DMS153 (cell line): ENCODE measurements at places on chromosomes 7 and 10.

GRCh38 chr7:147639037-147639436, 951.5 kb upstream of the C7orf33 start:
- DNase-seq: no peak

DNA sequence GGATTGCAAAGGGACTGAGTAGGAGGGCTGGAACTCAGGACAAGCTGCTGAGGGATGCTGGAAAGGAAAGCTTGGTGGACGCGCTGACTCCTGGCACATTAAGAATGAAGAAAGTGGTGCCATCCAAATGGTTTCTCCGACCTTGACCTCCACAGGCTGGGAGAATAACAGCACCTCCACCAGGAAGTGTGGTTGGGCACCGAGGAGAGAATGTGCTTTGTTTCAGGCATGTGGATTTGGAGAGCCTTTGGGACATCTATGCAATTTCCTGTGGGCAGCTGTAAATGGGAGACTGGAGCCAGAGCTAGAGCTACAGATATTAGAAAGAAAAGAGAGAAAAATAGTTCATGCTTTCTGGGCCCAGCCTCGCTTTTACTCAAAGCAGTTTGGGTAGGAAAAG, 29.8 kb upstream of the HABP2 start:
- no peak for DNase-seq

- DNase-seq: no peak
These were observed 25.2 kb downstream of the TRIM8 start for GRCh38 chr10:102669206-102670064.

DNA sequence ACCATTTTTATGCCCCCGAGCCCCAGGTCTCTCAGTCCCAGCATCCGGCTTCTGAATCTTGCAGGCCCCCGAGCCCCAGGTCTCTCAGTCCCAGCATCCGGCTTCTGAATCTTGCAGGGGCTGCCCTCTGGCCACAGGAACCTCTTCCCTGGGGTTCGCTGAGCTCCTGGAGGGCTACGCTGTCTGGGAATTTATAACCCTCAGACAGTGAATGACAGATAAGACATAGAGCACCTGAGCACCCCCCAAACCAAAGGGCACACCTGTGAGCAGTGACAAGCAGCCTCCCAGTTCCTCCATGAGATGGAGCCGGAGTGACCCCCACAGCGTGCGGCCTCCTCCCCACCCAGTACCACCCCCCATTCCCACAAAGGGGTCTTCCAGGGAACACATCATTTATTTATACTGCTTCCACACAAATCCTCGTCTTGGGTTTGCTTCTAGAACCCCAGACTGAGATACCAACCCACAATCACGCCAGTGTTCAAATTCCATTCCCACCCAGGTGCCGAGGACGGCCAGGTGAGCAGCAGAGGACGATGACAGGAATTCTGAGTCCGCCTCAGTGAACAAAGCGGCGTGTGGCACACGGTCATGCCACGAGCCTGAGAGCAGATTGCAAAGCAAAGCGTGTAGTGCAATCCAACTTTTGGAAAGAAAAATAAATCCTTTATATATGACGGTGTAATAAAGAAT, 57.7 kb upstream of the FAM20C start:
- no peak for DNase-seq

GRCh38 chr10:18223898-18224297, 83.7 kb downstream of the CACNB2 start:
- DNase-seq: no peak

GRCh38 chr7:69773535-69774225, 175.4 kb downstream of the AUTS2 start:
- DNase-seq: no peak

GRCh38 chr7:26151953-26152781, at the start of gene NFE2L3:
TSS of gene NFE2L3 (plus strand) at chr7:26152198. CDS start at chr7:26152499, 301 bp downstream.
- DNase-seq: peak; percentile 87

DNA sequence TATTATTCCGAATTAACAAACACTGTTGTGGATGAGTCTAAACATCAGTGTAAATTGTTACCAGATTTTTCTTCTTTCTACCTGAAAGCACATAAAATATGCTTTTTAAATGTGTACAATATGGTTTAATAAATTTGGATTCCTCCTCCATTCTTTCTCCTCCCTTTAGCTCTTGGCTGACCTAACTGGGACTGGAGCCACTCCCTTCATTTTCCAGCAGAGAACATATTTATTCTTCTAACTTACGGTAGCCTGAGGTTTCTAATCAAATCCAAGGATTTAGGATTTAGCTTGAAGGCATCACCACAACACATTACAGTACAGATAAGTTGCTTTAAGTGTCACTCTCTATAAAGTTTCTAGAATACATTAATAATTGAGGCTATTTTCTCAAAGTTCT, 88.2 kb upstream of the SEMA3C start:
- DNase-seq: no peak

DNA sequence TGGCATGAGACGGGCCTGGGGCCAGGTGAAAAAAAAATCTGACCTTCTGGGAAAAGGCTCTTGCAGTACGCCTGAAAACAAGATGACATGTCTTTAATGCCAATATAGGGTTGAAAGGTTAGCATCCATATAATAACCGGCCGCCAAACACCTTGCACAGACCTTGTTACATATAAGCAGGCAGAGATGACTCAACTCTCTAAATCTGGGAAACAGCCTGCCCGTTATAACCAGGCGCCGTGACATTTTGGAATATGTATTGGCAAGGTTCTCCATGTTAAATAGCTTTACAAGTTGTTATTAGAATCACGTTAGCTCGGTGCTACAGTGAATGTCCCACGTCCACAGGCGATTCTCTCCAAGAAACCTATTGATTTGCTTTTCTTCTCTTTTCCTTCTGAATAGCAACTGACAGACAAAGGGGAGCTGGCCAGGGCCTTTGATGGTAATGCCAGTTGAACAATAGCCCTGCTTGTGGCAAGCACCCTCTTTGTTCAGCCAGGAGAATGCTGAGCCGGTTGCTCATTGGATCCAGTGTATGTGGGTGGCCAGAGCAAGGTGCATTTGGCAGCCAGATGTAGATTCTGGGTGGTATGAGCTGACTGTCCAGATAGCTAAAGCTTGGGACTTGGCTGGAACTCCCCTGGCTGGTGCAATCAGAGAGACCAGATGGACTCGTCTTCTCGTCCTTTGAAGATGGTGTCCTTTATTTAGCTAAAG, 80.1 kb upstream of the AUTS2 start:
- DNase-seq: no peak

- no peak for DNase-seq
These were observed 29.4 kb upstream of the ANLN start for GRCh38 chr7:36360244-36360643.

GRCh38 chr7:22549667-22550513, 49.9 kb upstream of the STEAP1B start:
- peak; percentile 52 for DNase-seq

- no peak for DNase-seq
These were observed 25.8 kb upstream of the ZRANB1 start for GRCh38 chr10:124916098-124916584.

- DNase-seq: no peak
These were observed 146.1 kb downstream of the SLC16A9 start for GRCh38 chr10:59563531-59563930.

DNA sequence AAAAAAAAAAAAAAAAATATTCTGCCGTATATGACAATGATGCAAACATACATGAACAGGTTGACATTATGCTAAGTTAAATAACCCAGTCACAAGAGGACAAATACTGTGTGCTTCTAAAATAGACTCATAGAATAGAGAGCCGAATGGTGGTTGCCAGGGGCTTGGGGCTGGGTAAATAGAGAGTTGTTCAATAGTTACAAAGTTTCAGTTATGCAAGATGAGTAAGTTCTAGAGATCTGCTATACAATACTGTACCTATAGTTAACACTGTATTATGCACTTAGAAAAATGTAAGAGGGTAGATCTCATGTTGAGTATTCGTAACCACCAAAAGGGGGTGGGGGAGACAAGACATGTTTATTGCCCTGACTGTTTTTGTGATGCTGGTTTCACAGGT, 77.1 kb upstream of the GNAI1 start:
- no peak for DNase-seq

DNA sequence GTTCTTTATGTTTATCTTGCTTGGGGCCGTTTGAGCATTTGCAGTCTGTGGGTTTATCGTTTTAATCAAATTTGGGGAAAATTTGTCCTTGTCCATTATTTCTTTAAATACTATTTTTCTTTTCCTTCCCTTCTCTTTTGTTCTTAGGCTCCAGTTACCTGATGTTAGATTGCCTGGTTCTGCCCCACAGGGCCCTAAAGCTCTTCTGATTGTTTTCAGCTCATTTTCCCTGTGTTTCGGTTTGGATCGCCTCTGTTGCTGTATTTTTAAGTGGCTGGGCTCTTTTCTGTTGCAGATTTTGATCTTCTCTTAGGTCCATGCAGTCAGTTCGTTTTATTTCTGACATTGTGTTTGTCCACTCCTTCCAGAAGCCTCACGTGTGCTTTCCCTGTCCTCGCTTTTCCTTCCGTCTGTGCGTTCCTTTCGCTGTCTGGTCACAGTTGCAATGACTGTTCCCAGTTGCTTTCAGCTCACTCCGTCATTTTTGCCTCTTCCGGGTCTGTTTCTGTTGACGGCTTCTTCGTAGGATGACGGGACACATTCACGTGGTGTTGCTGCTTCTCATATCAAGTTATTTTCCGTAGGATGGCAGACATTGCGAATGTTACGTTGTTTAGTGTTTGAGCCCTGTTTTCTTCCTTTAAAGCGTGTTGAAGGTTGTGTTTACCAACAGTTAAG, 111.4 kb downstream of the INPP5A start:
- no peak for DNase-seq

DNA sequence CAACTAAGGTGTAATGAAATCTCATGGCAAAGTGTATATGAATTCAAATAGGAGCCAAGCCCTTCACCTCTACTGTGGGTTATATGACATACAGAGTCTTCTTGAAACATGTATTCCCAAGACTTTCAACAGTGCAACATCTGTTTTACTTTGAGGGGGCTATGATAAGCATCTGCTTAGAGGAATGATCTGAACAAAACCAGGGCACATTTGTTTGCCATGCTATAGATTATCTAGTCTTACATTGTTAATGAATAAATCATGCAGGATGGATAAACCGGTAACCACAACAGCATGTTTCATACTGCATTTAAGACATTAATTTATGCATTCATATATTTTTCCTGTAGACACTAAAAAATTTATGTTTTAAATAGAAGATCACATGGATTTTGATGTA, 1021.9 kb downstream of the LRMDA start:
- DNase-seq: no peak

- no peak for DNase-seq
These were observed 1151.7 kb upstream of the LRRN3 start for GRCh38 chr7:109939207-109939606.

DNA sequence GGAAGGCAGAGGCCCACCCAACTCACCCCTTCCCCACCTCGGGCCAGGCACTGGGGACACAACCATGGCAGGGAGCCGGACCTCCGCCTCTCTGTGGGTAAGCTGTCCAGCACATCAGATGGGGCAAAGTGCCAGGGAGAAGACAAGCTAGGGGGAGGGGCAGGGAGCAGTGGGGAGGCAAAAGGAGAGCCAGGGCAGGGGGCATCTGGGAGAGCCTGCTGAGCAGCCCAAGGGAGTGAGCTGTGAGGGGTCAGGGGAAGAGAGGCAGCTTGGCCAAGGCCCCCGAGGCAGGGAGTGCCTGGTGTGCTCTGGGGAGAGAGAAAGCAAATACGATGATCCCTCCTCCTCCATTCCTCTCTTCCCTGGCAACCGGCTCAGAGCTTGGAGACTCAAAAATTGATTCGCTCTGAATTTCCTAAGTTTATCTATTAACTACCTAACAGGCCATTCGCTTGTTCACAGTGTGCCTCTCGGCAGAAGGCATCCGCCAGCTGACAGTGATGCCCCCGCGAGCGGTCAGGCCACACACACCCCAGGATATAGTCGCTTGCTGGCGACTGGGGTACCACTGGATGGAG, 4.5 kb downstream of the CAMK2B start:
- DNase-seq: no peak

- no peak for DNase-seq
These were observed 158.2 kb downstream of the ARHGAP12 start for GRCh38 chr10:31770307-31770902.

GRCh38 chr7:15167912-15168311, 265.4 kb upstream of the DGKB start:
- peak; percentile 51 for DNase-seq

GRCh38 chr10:63331586-63331985, 134.2 kb downstream of the JMJD1C start:
- DNase-seq: no peak

DNA sequence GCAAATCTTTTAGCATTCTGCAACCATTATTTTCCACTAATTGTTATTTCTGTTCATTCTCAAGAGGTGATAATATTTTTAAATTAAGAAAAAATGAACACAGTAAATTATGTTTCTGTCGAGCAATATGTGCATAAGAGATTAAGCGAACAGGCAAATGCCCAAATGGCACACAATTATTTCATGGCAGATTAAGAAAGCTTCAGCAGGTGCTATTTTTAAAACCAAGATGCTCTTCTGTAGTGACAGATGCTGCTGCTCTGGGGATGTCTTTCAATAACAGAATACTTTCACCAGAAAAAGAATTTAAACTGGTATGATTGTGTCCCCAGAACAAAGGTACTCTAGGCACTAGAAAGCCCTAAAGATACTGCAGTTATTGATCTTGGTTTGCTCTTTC, 412.7 kb upstream of the SORCS1 start:
- DNase-seq: no peak

- DNase-seq: no peak
These were observed 208.5 kb downstream of the RNLS start for GRCh38 chr10:88374392-88375175.

DNA sequence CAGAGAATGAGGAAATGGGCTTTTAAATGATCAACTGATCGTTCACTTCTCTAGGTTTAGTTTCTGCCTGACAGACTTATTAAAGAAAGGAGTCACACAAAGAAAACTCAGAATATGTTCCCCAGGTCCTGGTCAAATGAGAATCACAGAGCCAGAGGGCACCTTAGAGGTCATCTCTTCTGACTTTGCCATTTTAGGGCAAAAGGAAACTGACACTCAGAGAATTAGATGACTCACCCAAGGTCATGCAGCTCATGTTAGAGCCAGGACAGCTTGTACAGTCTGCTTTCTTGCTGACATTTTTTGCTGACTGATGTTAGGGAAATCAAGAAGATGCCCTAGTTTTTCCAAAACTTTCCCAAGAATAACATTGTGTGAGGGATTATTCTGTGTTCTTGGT, 312.7 kb upstream of the SP8 start:
- no peak for DNase-seq

DNA sequence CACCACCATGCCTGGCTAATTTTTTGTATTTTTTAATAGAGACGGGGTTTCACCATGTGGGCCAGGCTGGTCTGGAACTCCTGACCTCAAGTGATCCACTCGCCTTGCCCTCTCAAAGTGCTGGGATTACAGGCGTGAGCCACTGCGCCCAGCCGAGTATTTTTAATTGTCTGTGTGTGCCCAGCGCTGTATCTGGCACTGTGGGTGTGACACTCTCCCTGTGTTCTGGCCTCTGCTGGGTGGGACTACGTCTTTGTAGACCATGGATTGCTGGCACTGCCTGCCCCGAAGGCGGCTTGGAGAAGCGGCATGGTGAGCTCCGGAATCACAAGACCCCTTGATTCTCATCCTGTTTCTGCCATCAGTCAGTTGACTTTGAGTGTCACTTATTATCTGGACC, 136.2 kb downstream of the CDH23 start:
- DNase-seq: no peak
